ENCODE measurements at places on chromosomes 11 and 22.

- DNase-seq, result peak; percentile 1
Measured at GRCh38 chr11:96012086-96012824, 88.3 kb upstream of the MTMR2 start.

DNA sequence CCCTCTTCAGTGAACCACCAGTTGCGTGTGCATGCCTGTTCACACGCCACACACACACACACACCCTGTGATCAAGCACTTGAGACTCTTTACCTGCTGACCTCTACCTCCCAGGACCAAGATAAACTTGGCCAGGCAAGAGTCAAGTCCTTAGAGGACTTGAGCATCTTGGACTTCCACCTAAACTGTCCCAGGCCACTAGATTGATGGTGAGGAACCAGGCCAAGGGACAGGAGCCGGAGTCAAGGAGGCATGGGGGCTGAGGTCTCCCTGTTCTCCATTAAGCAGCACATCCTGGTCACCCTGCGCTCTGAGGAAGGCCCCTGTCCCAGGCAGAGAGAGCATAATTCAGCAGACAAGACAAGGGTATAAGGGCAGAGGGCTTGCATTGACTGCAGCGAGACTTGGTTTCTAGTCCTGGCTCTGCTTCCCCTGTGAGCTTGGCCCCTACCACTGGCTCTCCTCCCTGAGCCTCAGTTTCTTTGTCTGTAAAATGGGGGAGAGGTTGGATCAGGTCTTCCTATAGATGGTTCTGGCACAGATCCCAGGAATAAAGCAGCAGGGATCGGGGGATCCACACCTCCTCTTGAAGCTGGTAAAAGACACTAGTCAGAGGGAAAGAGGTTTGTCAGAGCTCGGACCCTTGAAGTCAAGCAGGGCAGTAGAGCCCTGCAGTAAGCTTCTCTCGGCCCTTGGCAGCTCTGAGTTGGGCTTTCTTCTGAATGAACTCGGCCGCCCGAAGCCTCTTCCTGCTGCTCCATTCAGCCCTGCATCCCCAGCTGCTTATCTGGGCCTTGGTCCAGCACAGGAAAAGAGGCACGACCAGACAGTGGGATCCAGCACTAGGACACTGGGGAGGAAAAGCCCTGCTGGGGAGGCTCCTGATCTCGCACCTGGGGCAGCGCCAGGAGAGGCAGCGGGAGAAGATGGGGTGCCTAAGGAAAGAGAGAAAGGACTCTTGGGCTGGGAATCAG lies 2.0 kb downstream of the CREB3L1 start:
- peak; percentile 47 for DNase-seq

DNA sequence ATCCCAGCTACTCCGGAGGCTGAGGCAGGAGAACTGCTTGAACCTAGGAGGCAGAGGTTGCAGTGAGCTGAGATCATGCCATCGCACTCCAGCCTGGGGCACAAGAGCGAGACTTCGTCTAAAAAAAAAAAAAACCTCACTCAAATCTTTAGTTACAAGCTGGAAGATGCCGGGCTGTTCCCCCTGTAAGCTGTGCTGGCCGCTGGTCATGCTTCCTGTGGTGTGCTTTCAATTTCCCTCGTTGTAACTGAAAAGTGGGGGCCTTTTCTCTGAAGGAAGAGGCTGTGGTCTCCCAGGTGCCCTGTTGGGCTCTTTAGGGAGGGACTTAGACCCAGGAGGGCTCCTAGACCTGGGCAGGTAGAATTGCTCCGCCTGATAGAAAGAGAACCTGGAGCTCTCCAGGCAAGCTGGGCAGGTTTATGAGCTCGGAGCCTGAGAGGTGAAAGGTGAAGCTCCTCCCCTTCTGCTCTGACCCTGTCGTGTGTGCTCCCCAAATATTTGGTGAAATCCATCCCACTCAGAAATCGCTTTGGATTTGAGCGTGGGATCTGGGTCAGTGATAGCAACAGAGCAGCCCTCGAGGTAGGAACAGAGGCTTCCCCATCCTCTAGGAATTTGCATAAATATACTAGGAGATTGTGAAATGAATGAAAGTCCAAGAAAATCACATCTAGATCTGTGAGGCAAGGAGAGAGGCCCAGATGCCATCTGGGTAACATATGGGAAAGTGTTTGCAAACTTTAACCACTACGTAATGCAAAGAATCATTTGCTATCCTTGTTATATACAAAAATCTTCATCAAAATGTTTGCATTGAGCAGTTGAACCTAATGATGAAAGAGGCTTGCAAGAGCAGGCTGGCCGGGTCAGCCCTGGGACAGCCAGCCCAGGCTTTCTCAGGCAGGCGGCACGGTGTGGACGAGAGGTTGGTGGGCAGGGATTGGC lies 154.3 kb downstream of the FBXO7 start:
- DNase-seq, result no peak

GRCh38 chr11:1963864-1964263 lies 16.7 kb downstream of the MRPL23 start:
- DNase-seq, result no peak

GRCh38 chr22:16960220-16960883 lies 47.7 kb downstream of the GAB4 start:
- no peak for DNase-seq

DNA sequence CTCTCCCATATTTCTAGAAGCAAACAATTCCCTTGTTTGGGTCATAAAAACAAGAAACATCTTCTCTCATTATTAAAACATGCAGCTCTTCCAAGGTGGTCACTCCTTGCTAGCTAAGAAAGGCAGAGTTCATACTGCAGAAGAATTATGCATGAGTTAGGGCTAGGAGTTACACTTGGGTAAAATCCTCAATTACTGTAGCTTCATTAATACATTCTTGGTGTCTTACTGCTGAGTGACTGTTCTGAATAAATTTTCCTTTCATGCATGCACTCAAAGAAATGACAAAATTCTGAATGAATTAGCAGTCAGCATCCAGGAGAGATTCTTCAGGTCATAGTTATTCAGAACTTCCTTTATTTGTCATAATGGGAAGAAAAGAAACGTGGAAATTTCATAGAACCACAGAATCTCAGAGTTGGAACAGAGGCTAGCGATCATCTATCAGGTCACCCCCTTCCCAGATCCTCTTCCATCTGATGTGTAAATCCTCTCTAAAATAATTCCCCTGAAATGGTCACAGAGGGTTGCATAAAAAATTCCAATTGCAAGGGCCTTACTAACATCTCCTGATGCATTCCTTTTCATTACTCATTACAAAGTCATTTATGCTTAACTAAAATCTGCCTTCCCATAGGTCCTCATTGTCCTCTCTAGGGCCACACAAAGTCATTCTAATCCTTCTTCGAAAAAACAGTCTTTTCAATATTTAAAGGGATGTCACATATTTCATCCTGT lies 771.5 kb downstream of the DLG2 start:
- no peak for DNase-seq

Measured in SHP77 (cell line).